ENCODE measurements at places on chromosomes 1 and 21.

GRCh38 chr1:101595881-101596374, 359.1 kb downstream of the S1PR1 start:
- no peak for DNase-seq

DNA sequence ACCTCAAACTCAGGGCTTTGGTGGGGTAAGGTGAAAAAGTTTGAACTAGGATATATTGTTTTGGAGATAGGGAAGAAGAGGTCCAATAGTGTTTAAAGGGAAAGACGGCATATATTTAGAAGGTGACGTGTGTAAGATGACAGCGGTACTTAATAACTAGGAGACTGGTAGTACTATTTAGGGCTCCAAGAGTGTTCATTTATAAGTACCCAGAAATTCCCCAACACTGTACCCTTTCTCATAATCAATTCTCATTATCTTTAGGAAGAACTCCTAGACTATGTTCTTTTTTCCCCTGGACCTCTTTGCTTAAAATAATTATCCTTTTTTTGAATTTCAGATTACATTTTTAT, 1.5 kb downstream of the LYPLAL1 start:
- no peak for DNase-seq

GRCh38 chr21:27507695-27508094, 540.8 kb upstream of the ADAMTS5 start:
- DNase-seq = no peak

- DNase-seq = no peak
Observed at GRCh38 chr1:228087771-228088251, 5.3 kb downstream of the ARF1 start.

DNA sequence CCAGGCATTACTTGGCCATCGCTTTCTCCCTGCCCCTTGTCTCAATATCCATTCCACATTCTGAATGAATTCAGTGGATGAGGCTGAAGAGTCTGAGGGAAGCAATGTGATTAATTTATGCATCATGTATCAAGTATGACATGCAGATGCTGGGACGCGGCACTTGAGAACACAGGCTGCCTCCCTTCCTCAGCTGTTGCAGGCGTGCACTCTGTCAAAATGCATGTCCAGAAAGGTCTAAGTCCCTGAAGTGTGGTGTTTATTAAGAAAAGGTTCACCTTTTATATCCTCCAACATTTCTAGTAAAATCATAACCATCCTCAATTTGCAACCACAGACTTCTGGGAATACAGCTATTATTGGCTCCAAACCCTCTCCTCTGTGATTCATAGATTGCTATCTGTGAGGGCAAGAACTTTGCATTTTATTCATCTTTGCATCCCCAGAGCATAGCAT, 22.6 kb upstream of the RAB3GAP2 start:
- DNase-seq = no peak

- no peak for DNase-seq
Observed at GRCh38 chr21:32682696-32683474, 44.9 kb downstream of the SYNJ1 start.

- DNase-seq = no peak
Observed at GRCh38 chr1:66678146-66678545, 74.1 kb upstream of the DYNLT5 start.

DNA sequence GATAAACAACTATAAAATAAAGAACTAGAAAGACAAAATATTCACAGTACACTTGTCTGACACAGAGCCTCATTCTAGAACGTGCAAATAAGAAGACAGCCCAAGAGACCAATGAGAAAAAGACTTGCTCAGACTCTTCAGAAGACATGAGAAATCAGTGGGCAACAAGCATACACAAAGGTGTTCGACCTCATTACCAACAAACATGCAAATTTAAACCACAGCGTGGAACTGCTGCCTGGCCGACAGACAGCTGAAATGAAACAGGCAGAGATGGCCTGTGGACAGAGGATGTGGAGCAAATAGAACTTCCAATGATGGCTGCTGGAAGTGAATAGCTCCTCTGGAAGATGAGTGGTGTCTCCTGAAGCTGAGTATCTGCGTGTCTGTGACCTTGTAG, 22.4 kb upstream of the COL6A1 start:
- DNase-seq = no peak

DNA sequence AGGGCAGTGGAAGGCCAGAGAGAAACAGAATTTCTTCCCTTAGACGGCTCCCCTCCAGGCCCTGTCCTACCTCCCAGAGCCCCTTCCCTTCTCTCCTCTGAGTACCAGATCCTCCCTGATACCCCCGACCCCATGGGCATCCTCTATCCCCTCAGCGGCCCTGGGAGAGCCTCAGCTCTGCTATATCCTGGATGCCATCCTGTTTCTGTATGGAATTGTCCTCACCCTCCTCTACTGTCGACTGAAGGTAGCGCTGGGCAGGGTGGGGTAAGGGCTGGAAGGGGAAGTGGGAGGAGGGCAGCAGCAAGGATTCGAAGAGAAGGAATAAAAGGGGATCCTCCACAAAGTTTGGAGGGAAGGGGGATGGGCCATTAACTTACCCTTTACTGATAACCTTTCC, 2.7 kb downstream of the FCER1G start:
- DNase-seq = no peak

DNA sequence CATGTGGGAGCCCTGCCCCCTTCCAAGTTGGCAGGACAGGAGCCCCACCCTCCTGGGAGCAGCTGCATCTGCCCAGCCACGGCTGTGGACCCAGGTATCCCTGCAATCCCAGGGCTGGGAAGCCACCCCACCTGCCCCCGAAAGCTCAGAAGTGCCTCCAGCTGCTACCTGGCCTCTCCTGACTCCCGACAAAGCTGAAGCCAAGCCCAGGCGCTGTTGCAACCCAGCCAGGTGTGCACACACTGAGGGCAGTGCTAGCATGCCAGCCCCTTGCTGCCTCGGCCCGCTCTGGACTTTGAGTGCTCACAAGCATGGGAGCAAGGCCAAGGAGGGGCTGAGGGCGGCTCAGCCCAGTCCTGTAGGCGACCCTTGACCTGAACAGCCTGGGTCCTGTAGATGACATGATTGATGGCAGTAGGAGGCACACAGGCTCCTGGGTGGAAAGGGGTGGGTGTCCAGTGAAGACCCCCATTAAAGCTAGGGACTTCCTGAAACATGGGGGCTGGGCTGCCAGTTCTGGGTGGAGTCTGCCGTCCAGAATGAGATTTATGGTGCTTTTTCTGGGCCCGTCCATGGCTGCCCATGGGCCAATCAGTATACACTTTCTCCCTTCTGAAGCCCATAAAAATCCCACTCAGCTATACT, 2.8 kb upstream of the SSU72 start:
- DNase-seq = no peak

DNA sequence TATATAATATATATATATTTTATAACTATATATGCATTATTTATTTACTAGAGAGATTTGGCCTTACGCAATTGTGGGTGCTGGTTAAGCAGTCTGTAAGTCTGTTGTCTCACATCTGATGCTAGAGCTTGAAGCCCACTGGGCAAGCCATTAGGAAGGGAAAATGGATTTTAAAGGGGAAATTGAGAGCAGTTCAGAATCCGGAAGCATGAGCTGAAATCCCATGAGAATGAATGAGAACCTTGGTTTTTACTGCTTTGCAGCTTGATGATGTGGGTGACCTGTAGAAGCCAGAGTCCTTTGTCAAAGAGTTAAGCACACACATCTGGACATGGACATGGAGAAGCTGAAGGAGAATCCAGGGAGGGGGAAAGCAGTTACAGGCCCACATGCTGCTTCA, 220.8 kb upstream of the DAB1 start:
- no peak for DNase-seq

DNA sequence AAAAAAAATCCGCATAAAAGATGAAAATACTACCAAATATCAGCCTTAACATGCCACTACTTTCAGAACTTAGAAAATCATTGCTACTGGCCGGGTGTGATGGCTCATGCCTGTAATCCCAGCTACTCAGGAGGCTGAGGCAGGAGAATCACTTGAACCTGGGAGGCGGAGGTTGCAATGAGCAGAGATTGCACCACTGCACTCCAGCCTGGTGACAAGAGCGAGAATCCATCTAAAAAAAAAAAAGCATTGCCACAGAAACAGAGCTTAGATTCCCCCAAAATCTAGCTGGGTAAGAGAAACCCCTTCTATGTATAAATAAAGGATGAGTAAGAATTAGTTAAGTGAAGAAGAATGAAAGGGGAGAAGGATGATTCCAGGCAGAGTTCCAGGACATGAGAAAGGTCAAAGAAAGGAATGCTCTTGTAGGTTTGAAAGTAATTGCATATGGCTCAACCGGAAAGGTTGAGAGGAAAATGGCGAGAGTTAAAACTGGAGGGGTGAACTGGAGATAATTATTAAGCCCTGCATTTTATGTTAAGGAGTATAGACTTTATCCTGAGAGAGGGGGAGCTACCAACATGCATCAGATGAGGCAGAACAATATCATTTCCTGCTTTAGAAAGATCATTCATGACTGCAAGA, 19.7 kb upstream of the NRDC start:
- no peak for DNase-seq

DNA sequence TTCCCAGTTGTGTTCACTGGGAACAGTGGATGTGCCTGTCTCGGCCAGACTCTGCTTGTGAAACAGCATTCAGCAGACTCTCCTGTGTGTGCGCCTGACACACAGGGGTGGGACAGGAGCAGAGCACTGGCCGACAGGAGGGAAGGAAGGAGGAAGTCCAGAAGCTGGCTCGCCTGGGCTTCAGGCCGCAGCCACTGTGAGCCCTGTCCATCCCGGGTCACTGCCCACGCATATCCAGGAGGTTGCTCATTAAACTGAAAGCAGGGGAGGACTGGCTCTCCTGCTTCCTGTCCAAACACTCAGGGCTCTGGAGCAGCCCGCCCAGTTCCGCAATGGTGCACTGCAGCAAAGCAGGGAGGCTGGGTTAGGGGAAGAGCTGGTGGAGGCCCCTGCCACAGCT, 218.7 kb upstream of the VAMP3 start:
- DNase-seq = no peak

Data from stimulated activated CD4-positive, alpha-beta T cell treated with anti-CD3 and anti-CD28 coated beads, Interleukin-1b, Interleukin-23, amount 100 ng/mL, for 1 hour (primary cell).